ENCODE measurements at places on chromosomes 6 and 20.
A peak's percentile ranks its signal among the peaks of the same experiment; 100 is the strongest.

- no peak for DNase-seq
These were observed 4.7 kb upstream of the TRMT11 start for GRCh38 chr6:125981571-125982185.

- no peak for DNase-seq
These were observed 258.8 kb downstream of the GMPR start for GRCh38 chr6:16496991-16497801.

- no peak for DNase-seq
These were observed 207.6 kb downstream of the THBS2 start for GRCh38 chr6:169046021-169046420.

GRCh38 chr20:12984863-12985262 is 23.9 kb upstream of the SPTLC3 start:
- no peak for DNase-seq

DNA sequence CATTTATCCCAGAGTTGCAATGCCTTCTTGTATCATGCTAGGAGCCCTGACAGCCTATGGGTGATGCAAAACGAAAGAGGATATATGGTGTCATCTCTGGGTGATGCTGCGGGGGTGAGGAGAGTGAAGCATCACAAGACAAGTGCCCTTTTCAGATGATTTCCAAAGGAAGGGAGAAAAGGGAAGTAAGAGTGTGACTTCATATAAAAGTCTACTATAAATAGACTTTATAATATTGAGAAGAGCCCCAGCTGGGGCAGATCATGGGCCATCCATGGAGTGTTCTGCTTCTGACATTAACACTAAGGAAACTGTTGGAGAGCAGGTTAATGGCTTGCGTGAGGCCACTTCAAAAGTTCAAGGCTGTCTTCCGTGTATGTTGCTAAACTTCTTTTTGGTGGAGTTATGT is 4.4 kb downstream of the CD83 start:
- peak; percentile 20 for DNase-seq

DNA sequence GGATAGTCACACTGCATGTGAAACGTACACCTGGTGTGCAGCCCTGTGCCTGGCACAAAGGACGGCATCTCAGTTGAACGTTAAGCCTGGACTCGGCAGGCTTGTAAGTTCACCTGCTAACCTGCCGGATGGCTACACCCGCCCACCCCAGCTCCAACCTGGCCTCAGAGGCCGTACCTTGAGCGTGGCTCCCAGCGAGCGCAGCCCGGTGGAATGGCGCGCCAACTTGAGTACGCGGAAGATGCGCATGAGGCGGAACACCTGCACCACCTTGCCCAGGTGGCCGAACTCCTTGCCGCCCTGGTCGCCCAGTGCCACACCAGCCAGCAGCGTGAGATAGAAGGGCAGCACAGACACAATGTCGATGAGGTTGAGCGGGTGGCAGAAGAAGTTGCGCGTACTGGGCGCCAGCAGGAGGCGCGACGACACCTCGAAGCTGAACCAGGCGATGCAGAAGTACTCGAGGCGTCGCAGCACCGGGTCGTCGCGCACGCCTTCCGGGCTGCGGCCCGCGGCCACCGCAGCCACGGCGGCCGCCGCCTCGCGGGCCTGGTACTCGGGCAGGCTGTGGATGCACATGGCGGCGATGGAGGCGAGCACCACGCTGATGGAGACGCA is 3.3 kb downstream of the KCNS1 start:
- DNase-seq: no peak

DNA sequence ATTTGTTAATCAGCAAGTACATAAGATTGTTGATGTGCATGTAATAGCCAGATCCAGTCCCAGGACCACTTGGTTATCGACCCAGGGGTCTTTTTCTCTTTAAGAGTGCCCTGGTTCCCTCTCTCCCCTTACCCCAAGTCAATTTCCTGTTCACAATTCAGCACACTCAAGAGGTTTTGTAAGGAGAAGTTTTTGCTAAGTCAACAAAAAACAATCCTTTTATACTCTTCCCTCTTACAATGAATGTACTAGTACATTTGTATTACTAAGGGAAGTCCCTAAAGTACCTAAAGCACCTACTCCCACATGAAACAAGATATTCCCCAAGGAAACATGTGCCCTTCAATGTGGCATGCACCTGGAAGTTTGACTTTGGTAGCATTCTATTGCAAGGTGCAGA is 1.6 kb upstream of the NT5DC1 start:
- DNase-seq: no peak

- peak; percentile 73 for DNase-seq
These were observed 123.7 kb upstream of the BTN3A2 start for GRCh38 chr6:26241033-26241895.

GRCh38 chr6:14380901-14381828 is 263.6 kb downstream of the CD83 start:
- no peak for DNase-seq

GRCh38 chr20:3767110-3767426 is 485 bp downstream of the ADISSP start:
- DNase-seq: no peak

DNA sequence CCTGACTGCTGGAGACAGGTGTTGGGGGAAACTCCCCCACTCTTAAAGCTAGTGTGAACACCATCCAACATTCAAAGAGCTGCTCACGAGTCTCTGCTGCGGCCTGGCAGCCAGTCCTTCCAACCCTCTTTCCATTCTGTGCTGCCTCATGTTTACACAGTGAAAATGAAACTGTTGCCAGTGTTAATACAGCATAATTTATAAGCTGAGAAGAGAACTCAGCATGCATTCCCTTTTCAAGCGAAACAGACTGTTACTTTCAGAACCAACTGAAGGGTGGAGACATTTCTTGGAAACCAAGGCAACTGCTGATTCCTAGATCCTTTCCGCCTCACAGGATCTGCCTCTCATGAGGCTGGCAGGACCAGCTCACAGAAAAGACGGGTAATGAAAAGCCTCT is 533.8 kb upstream of the ID4 start:
- DNase-seq: no peak

- DNase-seq: no peak
These were observed 41.6 kb downstream of the UNC5CL start for GRCh38 chr6:40997234-40997957.

GRCh38 chr6:87095087-87095509 is at the start of gene CGA:
Gene CGA, minus strand, starts transcription at chr6:87095106. Its CDS starts 6,906 bp downstream, at chr6:87088200.
- no peak for DNase-seq

GRCh38 chr6:37134396-37135191 is 35.4 kb upstream of the PIM1 start:
- no peak for DNase-seq

DNA sequence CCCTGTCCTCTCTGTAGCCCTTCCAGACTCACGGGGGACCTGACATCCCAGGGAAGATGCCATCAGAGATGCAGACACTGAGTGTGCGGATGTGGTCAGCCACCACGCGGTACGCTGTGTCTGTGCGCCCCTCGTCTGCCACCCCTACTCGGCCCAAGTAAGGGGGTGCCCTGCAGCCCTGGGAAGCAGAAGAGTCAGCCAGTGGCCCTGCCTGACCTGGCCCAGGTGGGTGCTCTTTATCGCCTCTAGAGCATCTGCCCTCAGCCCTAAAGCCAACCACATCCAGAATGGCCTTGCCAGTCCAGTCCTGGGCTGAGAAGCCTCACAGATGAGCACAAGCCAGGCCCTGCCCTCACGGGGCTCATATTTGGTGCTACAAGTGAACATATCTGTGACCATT is 5.9 kb downstream of the AARS2 start:
- no peak for DNase-seq

DNA sequence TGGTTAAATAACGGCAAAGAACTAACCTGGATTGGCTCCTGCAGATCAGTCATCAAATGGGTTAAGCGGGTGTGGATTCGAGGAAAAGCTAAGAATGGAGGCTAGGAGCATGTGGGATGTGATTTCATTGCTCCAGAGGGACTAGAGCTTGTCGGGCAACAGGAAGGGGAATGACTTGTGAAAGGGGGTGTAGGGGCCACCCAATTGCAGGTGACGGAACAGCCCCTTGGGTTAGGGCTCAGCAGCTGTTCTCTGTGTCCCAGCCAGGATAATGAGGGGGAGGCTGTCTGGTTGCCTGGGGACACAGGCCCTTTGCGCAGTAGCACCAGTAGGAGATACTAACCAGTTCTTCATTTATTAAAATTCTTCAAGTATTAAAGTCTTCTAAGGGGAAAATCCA is 25.0 kb upstream of the MRPS18A start:
- DNase-seq: no peak

DNA sequence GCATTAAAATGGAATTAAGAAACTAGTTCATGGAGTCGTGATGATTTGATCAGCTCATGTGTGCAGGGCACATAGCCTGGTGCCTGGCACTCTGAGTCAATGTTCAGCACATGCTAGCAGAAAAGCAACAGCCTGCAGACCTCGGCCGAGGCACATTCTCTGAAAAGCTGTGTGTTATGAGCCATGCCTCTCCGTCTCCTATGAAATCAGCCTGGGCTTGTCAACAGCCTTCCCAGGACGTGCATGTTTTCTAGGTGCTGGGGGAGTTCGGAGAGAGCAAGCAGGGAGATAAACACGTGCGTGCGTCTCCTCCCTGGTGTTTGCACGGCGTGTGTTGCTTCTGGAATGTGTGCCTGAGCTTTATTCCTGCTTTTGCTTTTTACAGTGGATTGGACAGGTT is 207.8 kb upstream of the KCNG1 start:
- no peak for DNase-seq

DNA sequence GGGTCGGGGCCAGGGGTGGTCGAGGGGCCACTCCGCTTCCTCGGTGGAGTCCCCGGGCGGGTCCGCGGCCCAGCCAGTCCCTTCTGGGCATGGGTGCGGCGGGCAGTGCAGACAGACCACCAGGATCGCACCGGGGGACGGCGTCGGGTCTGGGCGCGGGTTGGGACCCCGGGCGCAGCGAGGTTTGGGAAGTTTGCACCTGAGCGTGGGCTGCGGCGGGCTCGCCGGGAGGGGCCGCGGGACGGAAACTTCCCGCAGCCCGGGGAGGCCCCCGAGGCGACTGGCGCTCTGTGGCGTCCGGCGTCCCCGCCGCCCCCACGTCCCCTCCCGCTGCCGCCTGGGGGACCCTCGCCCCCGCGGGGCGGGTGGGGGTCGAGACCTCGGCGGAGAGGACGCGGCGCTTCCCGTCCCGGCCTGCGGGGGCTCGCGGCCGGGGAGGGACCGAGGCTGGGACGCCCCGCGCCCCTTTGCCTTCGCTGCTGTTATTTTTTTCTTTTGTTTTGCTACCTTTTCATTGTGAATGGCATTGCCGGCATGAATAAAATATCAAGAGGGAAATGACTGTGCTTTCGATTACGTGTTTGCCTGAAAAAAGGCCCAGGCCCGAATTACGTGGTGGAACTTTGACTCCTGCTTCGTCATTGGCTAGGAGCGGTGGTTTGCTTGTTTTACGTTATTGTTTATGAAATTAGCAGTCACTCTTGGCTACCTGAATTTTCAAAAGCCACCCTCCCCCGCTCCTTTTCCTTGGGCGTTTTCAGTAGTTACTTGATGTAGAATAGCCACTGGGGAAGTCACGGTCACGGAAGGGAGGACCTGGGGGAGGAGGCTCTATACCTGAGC is 703 bp downstream of the SNX9 start:
- peak; percentile 76 for DNase-seq

DNA sequence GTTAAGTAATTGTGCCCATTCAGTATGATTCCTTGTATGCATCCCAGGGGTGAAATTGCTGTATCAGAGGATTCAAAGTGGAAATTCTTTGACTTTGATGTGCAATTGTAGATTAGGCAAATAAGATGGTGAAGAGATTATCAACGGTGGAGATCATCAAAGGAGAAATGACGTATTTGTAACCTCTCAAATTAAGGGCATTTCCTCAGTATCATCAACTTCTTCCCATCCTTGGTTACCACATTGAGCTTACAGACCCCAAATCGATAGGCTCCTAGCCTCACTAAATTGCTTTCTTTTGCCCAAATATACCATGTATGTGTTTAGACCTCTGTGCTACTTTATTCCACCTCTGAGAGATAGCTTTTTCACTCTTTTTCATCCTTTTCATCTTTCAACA is 213.1 kb upstream of the ZFP64 start:
- DNase-seq: no peak

GRCh38 chr6:97292671-97293070 is 9.7 kb upstream of the MMS22L start:
- no peak for DNase-seq

GRCh38 chr20:221258-221830 is 5.7 kb upstream of the DEFB129 start:
- no peak for DNase-seq

- DNase-seq: no peak
These were observed 39.7 kb downstream of the SNX9 start for GRCh38 chr6:157862706-157863105.

DNA sequence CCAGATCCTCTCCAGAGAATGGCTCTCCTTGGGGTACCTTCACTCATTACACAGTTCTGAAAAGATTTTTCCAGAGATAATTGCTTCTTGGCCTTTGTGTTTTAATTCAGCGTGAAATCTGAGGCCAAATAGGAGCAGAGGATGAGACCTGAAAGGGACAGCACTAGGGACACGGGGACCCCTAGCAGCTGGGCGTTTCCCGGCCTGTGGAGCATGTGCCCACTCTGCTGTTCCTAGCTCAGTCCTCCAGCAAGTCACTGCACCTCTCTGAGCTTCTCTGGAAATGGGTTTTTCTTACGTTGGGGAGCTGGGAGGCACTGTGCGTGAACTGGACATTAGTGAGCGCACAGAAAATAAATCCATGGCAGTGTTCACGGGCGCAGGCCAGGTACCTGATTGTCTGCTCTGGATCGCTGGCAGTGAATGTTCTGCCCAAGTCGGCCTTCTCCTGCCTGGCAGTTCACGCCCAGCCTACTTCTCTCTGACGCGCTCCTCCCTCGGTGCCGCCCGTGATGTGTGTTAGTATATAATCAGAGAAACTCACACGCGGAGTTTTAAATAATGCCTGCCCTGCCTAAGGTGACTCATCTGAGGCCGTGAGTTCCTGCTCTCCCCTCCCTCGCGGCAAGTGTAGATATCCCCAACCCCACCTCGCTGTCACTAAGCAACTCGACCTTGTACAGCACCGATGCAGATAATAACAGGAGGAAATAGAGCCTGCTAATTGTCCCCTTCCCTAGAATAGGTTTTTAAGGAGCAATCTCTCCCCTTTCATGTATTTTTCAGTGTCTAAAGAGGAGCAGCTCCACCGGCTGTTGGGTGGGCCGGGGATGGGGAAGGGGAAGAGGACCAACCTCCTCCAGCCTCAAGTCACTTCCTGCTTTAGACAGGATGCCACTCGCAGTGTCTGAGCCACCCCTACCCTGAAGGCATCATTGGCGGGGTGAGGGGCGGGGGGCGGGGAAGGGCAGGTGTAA is 2.7 kb upstream of the TUBB2A start:
- peak; percentile 12 for DNase-seq

DNA sequence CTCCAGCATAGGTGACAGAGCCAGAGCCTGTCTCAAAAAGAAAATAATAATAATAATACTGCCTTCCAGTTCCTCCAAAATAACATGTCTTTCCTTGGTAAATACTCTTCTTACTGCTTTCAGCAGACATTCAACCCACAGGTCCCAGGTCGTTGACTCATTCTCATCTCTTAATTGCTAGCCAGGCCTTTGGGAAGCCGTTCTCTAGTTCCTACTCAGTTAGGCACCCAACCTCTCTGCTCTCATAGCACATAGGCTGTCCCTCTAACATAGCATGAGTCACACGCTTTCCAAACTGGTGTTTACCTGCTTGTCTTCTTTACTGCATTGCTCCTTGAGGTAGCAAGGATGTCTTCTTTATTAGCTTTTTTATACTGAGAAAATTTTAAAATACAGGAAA is 98.8 kb downstream of the LAMA2 start:
- no peak for DNase-seq

- DNase-seq: no peak
These were observed 139.0 kb downstream of the JARID2 start for GRCh38 chr6:15384901-15385300.

- no peak for DNase-seq
These were observed 14.6 kb downstream of the TJAP1 start for GRCh38 chr6:43491750-43492661.
